ENCODE measurements at places on chromosomes 1 and 21.
A peak's percentile ranks its signal among the peaks of the same experiment; 100 is the strongest.

GRCh38 chr21:24118738-24119459 is 1488.4 kb downstream of the MRPL39 start:
- no peak for DNase-seq

DNA sequence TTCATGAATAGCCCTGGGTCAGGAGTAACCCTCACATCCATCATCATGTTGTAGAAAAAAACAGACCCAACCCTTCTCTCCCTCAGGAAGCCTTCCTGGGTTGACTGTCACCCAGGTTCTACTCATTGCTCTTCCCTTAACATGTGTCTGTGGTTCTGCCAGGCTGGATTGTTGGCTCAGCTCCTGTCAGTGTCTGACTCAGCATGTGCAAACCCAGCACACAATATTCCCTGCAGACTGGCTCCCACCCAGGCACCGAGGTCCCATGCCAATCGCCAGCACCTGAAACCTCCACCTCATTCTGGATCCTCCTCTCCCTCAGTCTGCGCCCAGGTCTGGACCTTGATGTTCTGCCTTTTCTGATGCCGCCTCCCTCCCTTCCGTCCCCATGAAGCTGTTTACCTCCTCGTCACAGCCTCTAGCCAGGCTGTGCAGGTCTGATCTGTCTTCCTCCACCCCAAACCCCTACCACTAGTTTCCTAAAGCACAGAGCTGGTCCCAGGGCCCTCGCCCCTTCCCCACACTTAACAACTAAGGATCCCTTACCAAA is 4.3 kb upstream of the S100A8 start:
- DNase-seq, result no peak

DNA sequence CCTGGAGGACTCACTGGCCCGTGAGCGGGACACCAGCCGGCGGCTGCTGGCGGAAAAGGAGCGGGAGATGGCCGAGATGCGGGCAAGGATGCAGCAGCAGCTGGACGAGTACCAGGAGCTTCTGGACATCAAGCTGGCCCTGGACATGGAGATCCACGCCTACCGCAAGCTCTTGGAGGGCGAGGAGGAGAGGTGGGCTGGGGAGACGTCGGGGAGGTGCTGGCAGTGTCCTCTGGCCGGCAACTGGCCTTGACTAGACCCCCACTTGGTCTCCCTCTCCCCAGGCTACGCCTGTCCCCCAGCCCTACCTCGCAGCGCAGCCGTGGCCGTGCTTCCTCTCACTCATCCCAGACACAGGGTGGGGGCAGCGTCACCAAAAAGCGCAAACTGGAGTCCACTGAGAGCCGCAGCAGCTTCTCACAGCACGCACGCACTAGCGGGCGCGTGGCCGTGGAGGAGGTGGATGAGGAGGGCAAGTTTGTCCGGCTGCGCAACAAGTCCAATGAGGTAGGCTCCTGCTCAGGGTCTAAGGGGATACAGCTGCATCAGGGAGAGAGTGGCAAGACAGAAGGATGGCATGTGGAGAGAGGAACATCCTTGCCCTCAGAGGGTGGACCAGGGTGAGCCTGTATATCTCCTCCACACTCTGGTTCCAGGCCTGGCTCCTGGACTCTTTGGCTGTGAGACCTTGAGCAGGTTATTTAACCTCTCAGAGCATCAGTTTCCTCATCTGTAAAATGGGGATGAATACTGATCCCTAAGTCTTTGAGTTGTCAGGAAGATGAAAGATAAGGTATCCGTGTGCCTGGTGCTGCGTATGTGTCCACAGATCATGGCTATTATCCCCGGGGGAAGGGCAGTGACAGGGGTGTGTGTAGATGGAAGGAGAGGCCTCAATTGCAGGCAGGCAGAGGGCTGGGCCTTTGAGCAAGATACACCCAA is 17.2 kb upstream of the SEMA4A start:
- no peak for DNase-seq

GRCh38 chr21:44658541-44658910 is 794 bp downstream of the KRTAP12-3 start:
- no peak for DNase-seq

GRCh38 chr21:32916522-32917099 is 109.1 kb upstream of the OLIG2 start:
- DNase-seq, result no peak

GRCh38 chr1:224219612-224220059 is 36.6 kb downstream of the DEGS1 start:
- DNase-seq, result no peak

GRCh38 chr21:15065392-15066122 is 757 bp upstream of the NRIP1 start:
- peak; percentile 29 for DNase-seq

DNA sequence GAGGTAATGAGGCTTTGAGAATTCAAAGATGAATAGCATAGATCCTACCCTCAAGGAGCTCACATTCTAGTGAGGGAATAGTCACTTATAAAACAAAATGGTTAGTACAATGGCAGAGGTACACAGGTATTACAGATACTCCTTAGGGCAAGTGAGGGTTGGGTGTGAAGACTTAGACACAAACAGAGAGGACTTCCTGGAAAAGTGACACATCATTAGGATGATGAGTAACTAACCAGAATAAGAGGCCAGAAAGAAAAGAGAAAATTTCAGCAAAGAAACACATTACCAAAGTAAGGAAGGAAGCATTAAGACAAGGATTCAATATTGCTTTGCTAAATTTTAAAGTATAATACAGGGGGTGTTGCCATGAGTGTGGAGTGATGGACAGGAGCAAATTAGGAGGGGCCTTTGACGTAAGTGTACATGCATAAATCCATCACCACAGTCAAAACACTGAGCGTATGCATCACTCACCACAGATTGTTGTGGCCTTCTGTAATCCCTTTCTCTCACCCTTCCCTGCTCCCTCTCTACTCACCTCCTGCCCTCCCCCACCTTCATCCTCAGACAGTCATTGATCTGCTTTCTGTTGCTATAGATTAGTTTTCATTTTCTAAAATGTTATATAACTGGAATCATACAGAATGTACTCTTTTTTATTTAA is 7.9 kb downstream of the CD53 start:
- no peak for DNase-seq

GRCh38 chr21:27219068-27219467 is 252.2 kb upstream of the ADAMTS5 start:
- no peak for DNase-seq

GRCh38 chr21:42760951-42761751 is 107.7 kb downstream of the PDE9A start:
- DNase-seq, result no peak

- no peak for DNase-seq
Observed at GRCh38 chr1:203789966-203790365, 5.5 kb upstream of the ZBED6 start.

DNA sequence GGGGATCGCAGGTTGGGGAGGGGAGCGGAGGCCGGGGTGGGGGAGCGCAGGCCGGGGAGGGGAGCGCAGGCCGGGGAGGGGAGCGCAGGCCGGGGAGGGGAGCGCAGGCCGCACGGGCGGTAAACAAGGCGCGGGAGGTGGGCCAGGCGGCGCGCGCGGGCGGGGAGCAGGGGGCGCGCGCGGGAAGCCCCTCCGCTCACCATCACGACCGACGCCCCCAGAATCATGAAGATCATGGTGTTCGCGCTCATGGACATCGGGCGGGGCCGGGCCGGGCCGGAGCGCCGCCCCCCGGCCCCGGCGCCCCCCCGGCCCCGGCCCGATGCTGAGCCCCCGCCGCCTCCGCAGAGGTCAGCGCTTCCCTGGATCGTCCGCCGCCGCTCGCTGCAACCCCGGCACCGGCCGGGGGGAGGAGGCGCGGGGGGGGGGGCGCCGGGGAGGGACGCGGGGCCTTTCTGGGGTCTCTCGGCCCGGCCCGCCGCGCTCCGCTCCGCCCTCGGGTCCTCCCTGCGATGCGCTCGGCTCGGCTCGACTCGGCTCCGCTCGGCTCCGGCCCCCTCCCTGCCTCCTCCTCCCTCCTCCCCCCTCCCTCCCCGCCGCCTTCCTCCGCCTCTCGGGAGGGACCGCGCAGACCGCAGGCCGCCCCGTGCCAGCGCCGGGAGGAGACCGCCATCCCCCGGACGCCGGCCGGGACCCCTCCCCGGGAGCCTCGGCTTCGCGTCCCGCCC is at the start of gene TMEM240:
Gene TMEM240, minus strand, starts transcription at position 535 of the 728 bp plus-strand sequence. Its CDS starts 278 bp downstream, at position 257.
- no peak for DNase-seq

DNA sequence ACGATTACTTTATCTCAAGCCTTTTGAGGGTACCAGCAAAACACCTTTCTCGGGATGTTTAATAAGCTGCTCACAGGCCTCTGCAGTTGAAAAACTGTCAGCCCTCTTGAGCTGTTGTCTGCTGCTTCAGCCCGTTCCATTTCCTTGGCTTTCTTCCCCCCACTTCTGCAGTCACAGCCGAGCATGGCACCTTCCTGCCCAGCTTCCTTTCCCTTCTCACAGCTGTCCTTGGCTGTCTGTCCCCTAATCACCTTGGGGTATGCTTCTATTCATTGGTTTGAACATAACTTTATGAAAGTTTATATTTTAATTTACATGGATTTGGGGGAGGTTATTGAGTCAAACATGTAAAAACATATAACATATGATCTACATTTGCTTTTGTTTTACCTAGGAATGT is 6.9 kb upstream of the PROX1 start:
- no peak for DNase-seq

GRCh38 chr1:11783556-11783955 is 21.6 kb downstream of the C1orf167 start:
- DNase-seq, result no peak

DNA sequence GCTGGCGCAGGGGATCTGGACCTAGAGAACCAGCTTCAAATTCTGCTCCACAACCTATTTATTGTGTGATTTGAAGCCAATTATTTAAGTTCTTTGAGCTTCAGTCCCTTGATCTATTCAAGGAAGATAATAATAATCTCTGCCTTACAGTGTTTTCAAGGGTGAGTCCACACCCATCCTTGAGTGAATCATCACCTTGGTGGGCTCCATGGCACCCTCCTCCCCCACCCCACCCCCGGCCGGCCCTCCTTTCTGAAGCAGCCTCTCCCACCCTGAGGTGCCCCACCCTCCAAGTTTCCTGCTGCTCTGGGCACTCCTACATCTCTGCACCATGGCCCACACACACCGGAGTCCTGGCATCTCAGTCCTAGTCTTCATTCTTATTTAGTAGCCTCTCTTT is 38.3 kb downstream of the TCP10L start:
- no peak for DNase-seq

- DNase-seq, result no peak
Observed at GRCh38 chr1:64743954-64744491, 852 bp upstream of the RAVER2 start.

- DNase-seq, result no peak
Observed at GRCh38 chr1:17553975-17554700, 14.6 kb downstream of the ARHGEF10L start.

DNA sequence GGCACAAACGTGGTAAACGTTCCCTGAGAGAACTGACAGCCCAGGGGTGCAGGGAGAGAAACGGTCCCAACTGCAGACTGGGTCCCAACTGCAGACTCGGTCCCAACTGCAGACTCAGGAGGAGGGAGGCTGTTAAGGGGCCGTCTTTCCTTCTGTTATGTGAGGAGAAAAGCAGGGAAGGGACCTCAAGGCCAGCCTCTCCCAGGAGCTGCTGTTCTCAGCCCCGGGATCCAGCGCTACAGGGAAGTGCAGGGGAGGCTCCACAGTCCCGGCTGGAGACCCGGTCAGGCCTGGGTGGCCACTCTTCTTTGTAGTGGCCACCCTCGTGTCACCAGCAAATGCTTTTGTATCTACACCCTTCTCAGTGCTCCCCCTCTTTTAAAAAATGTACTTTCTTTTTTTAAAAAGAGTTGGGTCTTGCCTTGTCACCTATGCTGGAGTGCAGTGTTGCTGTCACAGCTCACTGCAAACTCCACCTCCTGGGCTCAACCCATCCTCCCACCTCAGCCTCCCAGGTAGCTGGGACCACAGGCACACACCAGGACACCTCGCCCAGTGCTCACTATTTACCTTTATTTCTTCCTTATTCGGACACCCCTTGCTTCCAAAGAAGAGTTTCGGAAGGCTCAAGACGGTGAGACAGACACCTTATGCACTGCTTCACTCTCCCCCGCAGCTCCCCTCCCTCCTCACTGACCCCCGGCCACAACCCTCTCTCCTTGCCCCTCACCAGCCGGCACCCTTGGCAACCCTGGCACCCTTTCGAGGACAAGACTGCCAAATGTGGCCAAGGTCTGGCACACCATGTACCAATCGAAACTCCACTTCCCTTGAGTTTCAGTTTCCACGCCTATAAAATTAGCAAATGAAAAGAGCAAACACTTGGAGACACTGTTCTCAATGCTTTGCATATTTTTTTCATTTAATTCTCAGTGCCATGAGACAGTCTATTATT is 21.8 kb downstream of the CAPN2 start:
- no peak for DNase-seq

DNA sequence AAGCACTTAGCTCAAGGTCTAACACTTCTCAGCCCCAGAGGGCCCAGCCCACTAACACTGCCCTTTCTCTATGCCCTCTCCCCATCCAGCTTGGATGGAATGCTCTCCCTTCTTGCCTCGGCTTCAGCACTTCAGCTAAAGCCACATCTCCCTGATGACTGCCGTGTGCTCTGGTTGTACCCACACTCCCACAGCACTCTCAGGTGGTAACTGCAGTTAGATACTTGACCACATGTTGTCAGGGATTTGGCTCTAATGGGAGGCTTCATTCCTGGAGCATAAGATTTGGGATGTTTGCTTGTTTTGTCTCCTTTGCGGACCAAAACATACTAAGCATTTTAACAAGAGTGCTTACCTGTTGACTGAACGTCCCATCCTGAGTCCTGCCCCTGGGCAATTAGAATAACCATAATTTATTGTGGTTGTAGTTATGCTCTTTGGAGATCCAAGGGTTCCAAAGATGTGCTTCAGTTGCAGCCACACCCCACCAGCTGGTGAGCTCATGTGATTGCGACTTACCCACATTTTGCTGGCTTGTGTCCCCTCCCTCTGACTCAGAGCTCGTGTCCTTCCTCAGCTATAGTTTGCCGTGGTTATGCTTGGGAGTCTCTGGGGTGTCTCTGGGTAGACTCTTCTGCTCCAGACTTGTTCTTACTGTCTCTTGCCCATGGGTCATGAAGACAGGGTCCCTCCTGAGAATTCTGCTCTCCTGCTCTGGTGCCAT is 7.7 kb upstream of the SLC26A9 start:
- no peak for DNase-seq

GRCh38 chr1:218942431-218942830 is 231.2 kb upstream of the LYPLAL1 start:
- no peak for DNase-seq

- no peak for DNase-seq
Observed at GRCh38 chr21:44356636-44357035, 3.2 kb downstream of the TRPM2 start.

GRCh38 chr1:8127171-8127641 is 101.1 kb upstream of the ERRFI1 start:
- no peak for DNase-seq
